CD8-positive, alpha-beta memory T cell (primary cell): ENCODE measurements at places on chromosomes 7 and 10. TPM values are rescaled to one million over a fixed set of nuclear protein-coding genes. Genes with fewer than 3 reads are reported as not detected.

- peak; percentile 27 for DNase-seq
Observed at GRCh38 chr7:129607471-129608120, 3.9 kb upstream of the NRF1 start.

ENTPD1 gene
- total RNA-seq = 7.1 TPM

- no peak for DNase-seq
Observed at GRCh38 chr10:103466734-103467133, 8.0 kb upstream of the CALHM1 start.

- DNase-seq = no peak
Observed at GRCh38 chr10:43965918-43966570, 317.4 kb upstream of the ZNF32 start.

DNA sequence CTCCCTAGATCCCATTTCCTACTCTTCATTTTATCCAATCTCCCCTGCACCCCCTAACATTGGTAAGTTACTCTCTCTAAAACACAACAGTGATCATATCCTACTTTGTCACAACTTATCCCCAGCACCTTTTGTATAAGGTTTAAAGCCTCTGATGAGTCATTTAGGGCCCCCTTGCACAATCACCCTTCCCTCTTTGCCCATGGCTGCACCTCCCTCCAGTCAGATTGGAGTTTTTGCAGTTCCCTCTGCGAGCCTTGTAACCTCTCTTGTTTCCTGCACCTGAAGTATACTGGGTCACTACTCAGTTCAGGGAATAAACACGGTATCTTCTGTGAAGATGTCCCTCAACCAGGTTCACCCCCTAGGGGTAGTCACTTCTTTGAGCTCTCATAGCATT lies 55.9 kb upstream of the ADRB1 start:
- no peak for DNase-seq

DNA sequence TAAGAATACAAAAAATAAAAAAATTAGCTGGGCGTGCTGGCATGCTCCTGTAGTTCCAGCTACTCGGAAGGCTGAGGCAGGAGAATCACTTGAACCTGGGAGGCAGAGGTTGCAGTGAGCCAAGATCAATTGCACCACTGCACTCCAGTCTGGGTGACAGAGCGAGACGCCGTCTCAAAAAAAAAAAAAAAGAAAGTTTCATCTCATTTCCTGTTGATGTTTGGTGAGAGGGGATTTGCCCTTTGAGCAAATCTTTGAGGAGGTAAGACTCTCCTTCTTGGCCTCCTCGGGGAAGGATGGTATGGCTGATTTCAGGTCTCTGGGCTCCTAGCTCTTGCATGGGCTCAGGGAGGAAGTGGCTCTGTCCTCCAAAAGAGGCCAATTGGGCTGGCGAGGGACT lies 3.6 kb upstream of the GRID2IP start:
- no peak for DNase-seq

GRCh38 chr7:89200758-89201157 lies 405.2 kb upstream of the TEX47 start:
- DNase-seq = no peak

DNA sequence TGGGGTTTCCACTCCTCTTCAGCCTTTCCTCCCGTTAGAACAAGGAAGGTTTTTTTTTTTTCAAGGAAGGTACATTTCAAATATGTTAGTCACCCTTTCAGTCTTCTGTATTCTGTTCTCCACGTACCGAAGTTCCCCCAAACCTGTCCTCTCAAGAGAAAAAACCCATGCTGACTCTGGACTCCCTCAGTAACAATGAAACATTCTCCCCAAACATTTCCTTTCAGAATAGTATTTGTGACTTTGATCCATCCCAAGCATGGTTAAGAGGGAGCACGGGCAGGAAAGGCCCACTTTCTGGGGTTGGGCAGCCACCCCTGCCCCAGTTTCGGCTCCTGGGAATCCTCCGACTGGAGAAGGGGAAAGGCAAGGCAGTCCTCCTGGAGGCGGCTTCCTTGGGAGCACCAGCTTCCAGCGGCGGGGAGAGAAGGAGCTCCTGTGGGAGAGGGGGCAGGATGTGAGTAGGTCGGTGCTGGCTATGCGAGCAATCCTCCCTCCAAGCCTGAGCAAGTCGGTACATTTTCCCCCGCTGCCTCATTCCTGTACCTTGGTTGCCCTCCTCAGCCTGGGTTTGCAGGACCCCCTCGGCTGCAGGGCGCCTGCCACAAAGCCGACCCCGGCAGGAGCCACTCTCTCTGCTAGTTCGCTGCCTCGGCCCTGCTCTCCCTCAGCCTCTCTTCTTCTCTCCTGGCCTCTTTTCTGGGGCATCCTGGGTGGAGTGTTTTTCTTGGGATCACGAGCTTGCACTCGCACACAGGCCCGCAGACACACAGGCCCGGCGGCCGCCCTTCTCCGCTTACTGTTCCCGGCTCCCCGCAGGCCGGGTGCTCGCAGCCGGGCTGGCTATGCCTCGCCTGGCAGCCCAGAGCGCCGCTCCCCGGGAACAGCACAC lies 2.1 kb upstream of the HOXA1 start:
- no peak for DNase-seq

IL2RA gene
- 1,178 TPM for total RNA-seq

- DNase-seq = no peak
Observed at GRCh38 chr7:137151041-137151689, 192.4 kb downstream of the PTN start.

- DNase-seq = no peak
Observed at GRCh38 chr10:97325754-97326153, 6.7 kb downstream of the FRAT1 start.

- DNase-seq = peak; percentile 74
Observed at GRCh38 chr7:129271500-129272355, 46.9 kb downstream of the AHCYL2 start.

- DNase-seq = no peak
Observed at GRCh38 chr10:124588736-124589490, 127.3 kb downstream of the LHPP start.

- DNase-seq = no peak
Observed at GRCh38 chr10:30039567-30039966, 19.8 kb downstream of the JCAD start.

DNA sequence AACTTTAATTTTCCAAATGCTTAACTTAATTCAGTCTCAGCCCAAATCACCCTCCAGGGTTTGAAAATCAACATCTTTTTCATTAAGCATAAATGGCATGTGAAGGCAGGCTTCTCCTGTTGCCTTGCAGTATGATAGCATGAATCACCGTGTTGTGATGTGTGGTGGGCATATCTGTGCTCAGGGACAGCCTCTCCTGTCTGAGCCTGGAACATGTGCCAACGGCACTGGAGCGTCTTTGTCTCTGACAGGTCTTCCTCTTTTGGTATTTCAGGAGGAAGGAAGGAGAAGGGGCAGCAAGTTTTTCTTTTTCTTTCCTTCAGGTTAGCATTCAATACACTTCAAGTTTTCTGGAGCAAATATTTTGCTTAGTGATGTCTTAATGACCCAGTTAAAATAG lies 57.6 kb downstream of the LRGUK start:
- DNase-seq = no peak
